Aorta (tissue), 5 donors: ENCODE measurements at places on chromosomes 3 and 15.

- DNase-seq, result no peak
These were observed 8.0 kb downstream of the KAT2B start for GRCh38 chr3:20047976-20048883.

- DNase-seq, result no peak
These were observed 27.8 kb downstream of the DRD3 start for GRCh38 chr3:114151091-114151490.

- no peak for DNase-seq
These were observed 16.4 kb downstream of the ARRDC4 start for GRCh38 chr15:97976766-97977503.

DNA sequence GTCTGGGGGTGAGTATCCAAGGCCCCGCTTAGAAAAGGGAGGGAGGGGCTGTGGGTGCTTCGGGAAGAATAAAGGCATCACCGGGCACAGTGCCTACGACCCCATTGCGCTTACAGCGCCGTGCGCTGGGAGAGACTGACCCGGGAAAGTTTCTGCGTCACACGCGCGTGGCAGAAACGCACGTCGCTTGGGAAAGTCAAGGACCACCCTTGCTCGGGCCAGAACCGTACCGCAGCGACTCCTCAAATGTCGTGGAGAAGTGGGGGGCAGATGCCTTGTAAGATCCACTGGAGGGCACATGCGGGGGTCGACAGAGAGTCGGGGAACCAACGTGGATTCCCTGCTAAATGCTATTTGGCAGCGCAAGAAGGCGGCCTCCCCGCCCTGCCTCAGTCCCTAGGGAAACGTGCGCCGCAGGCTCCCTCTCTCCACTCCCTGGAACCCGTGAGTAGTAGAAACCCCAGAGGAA is 2.4 kb downstream of the ADAMTS9 start:
- DNase-seq, result peak; percentile 85

GRCh38 chr15:67083135-67083762 is 17.8 kb downstream of the SMAD3 start:
- peak; percentile 68 for DNase-seq
